ENCODE measurements at places on chromosomes 4 and X.

- DNase-seq, result no peak
These were observed 157.7 kb downstream of the CBR4 start for GRCh38 chr4:168852387-168852786.

DNA sequence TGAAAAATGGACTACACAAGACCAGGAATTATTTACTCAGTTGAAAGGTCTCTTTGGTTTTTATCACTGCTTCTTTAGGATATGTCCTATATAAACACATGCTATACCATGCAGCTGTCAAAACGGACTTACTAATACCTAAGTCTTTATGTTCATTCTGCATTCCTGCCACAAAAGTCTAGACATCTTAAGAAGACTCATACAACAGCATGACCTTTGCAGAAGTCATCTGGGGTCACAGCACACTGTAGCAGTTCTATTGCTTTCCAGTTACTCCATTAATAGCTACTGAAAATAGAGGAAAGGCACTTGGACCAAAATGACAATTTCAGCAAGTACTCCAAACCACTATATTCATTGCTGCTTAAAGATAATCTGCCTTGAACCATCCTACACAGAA is 53.2 kb downstream of the DDX60 start:
- no peak for DNase-seq

DNA sequence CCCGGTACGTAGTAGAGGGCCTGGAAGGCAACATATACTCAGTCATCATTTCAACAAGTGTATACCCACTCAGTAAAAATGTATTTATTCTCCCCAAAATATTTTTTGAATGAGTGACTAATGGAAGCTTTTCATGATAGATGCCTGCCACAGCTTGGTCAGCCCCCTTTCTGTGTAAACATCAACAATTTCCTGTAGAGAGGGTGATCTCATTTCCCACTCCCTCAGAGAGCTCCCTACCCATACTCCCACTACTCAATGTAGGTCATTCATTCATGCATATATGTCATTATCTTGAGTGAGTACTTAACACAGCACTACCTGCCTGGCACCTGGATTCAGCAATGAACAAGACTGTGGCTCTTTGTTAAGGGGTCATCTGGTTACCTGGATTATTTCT is 81.9 kb downstream of the STK32B start:
- no peak for DNase-seq

GRCh38 chrX:41599507-41599906 is 89.3 kb upstream of the GPR34 start:
- DNase-seq, result no peak

DNA sequence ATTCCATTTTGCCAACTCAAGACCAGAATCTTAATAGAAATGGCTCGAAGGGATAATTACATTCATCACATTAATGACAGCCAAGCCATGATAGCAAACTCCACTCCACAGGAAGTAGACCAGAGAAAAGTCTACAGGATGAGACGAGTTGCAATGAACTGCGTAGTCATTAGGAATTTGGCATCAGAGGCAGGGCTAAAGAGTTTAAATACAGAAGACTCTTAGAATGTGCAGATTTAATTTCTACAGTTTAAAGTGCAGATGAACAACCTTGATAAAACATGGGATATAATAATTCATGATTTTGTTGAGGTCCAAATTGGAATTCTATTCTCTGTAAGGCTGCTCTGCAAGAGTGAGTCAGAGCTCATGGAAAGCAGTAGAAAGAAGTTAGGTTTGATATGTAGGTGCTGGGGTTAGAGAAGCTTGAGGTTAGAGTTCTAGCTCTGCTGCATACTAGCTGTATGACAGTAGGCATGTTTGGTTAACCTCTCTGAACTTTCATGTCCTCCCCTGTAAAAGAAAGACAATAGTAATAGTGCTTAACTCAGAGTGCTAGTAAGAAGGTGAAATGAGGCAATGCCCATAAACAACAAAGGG is 32.2 kb downstream of the LNX1 start:
- no peak for DNase-seq

DNA sequence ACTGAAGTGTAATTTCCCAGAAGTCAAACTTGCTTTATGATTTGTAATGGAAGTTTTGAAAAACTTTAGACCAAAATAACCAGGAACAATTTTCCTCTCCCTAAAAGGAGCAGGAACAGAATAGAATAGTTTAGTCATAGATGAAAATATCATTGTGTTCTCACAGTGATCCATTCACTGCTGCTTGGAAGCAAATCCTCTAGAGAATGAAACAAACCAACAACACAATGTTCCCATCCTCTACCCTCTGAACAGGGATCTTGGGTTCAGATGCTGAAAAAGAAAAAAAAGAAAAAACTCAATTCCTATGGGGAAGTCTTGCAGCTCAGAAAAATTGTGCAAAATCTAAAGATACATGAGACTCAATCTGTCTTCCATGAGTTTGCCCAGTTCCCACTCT is 12.2 kb downstream of the DSPP start:
- no peak for DNase-seq

DNA sequence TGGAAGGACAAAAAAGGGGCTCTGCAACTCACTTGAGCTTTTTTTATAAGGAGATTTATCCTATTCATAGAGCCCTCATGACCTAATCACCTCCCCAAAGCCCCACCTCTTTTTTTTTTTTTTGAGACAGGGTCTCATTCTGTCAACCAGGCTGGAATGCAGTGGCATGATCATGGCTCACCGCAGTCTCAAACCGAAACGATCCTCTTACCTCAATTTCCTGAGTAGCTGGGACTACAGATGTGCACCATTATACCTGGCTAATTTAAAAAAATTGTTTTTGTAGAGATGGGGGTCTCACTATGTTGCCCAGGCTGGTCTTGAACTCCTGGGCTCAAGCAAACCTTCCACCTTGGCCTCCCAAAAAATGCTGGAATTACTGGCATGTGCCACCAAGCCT is 61.6 kb upstream of the PDGFRA start:
- no peak for DNase-seq

DNA sequence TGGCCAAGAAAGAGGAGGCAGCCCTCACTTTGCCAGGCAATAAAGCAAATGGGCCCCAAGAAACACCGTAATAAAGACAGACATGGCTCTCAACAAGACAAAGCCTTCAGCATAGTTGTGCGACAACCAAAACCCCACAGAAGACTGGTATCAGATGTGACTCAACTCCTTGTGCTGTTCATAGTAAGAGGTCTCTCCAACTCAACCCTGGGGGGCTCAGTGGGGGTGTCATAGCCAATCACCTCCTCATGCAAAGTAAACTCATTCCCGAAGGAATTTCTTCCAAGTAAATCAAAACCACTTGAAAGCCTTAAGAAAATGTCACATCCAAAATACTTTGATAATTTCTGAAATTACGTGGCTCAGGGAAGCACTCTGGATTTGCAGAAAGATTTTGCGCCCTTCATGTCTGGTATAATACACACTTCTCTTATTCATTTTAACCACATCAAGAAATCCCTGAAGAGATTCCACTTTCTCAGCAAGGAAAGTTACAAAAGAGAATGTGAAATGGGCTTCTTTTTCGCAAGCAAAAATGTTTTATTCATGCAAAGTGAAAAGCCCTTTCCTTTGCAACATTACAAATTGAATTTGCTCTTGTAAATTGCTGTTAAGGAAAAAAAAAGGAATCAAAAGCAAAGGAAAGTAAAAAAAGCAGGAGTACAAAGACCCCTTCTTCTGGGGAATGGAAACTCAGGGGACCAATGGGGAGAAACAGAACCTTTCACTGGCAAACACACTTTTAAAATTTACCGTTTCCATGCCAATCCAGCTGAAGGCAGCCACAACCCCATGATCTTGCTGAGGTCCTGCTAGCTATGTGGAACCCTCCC is 137.4 kb downstream of the NSUN7 start:
- DNase-seq, result no peak

DNA sequence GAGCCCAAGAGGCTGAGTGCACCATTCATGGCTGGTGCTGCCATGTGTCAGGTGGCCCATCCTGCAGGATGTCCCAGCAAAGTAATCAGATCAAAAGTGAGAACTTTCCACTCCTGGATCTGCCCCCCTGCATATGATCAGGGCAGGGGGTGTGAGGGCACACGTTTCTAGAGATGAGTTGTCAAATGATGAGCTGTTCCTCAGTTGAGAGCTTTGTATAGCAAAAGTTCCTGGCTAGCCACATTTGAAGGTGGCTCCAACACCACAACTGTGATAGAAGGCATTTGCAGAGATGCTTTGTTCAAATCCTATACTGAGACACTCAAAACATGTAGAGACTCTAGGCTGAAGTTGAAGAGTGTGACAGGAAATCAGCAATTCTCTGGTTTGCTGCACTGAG is 501.8 kb downstream of the BCOR start:
- no peak for DNase-seq

GRCh38 chr4:710116-710515 is 4.5 kb downstream of the PCGF3 start:
- no peak for DNase-seq

GRCh38 chrX:21658746-21659145 is 616 bp upstream of the KLHL34 start:
- DNase-seq, result no peak

DNA sequence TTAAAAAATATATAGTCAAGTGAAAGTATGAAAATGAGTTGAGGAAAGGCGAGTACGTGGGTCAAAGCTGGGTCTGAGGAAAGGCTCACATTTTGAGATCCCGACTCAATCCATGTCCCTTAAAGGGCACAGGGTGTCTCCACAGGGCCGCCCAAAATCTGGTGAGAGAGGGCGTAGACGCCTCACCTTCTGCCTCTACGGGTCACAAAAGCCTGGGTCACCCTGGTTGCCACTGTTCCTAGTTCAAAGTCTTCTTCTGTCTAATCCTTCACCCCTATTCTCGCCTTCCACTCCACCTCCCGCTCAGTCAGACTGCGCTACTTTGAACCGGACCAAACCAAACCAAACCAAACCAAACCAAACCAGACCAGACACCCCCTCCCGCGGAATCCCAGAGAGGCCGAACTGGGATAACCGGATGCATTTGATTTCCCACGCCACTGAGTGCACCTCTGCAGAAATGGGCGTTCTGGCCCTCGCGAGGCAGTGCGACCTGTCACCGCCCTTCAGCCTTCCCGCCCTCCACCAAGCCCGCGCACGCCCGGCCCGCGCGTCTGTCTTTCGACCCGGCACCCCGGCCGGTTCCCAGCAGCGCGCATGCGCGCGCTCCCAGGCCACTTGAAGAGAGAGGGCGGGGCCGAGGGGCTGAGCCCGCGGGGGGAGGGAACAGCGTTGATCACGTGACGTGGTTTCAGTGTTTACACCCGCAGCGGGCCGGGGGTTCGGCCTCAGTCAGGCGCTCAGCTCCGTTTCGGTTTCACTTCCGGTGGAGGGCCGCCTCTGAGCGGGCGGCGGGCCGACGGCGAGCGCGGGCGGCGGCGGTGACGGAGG is at the start of gene FMR1:
Gene FMR1 (plus strand): TSS at position 728 of the 831 bp plus-strand sequence. CDS start 261 bp downstream, outside the sequence.
- DNase-seq, result peak; percentile 88

DNA sequence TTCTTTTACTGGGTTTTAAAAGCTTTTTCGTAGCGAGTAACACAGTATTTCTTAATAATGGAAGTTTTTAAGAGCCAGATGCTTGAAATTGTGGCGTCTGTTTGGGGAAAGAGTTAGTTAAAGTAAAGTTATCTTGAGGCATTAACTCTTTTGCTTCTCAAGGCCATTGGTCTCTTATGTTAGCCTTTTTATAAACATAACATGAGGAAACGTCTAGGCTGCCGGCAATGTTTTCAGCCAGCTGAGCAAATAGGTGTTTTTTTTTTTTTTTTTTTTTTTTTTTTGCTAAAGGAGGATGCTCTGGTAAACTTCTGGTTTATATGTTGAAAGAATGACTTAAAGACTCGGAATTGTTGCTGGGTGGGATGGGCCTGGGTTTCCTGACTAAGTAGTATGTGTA is 51.1 kb upstream of the RBMX start:
- DNase-seq, result no peak

GRCh38 chr4:116342143-116342542 is 743.2 kb downstream of the TRAM1L1 start:
- no peak for DNase-seq

DNA sequence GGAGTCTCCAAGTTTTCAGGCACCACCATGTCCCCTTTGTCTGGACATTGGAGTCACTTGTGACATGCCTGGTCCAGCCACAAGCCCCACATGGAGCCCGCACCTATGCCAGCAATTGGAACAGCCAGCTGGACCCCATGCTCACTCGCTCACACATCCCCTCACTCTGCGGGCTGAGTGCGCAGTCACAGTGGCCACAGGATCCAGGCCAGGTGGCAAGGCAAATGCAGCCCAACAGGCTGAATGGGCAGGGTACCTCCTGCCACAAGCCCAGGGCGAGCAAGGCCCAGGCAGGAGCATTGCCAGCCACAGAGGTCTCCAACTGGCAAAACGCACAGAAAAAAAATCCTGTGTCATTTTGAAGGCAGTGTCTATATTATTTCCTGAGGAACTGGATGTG is 82.0 kb downstream of the ANXA10 start:
- DNase-seq, result no peak

DNA sequence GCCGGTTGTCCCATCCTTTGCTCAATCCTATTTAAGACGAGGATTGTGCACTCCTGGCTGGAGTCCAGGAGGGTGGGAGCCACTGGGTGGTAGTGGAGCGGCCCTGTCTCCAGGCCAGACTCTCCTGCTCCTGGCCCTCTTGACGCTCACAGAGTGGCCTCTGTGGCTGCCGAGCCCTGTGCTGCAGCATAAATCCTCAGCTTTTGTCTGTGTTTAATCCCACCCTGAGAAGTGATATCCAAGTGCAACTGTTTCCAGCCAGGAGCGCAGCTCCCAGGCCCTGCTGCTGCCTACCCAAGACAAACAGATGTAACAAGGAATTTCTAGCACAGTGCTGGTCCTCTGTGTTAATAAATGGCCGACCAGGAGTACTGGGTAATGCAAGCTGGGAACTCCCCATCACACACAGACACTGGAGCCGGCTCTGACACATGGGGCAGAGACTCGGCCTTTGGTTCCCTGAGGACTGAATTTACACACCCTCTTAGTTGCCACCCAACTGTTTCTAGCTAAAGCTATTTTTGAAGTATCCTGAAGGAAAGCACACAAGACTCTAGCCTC is 85.3 kb downstream of the GATB start:
- DNase-seq, result no peak

GRCh38 chr4:2041239-2042130 is 17.6 kb upstream of the NAT8L start:
- peak; percentile 68 for DNase-seq

GRCh38 chr4:143281507-143282190 is 55.0 kb upstream of the GAB1 start:
- no peak for DNase-seq

GRCh38 chrX:119503484-119503861 is 35.2 kb downstream of the SLC25A5 start:
- DNase-seq, result no peak

Measured in stimulated activated CD8-positive, alpha-beta memory T cell treated with anti-CD3 and anti-CD28 coated beads, Interleukin-7, amount 100 ng/mL, for 1 hour (primary cell).